ENCODE measurements at places on chromosomes 3 and 15.

DNA sequence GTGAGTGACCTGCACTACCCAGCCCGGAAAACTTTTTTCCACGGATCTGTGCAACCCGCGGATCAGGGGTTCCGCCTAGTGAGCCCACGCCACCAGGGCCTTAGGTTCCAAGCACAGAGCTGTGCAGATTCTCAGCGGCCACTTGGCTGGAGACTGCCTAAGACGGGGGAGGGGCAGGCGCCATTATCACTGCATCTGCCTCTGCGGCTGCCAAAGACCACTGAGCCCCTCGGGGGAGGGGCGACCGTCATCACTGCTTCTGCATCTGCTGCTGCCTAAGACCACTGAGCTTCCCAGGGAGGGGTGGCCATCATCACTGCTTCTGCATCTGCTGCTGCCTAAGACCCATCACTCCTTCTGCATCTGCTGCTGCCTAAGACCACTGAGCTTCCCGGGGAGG lies 460.2 kb downstream of the OCA2 start:
- no peak for DNase-seq

- no peak for DNase-seq
Measured at GRCh38 chr3:108388136-108389132, 92.1 kb downstream of the HHLA2 start.

- DNase-seq: no peak
Measured at GRCh38 chr15:76976572-76977270, 18.2 kb upstream of the PSTPIP1 start.

DNA sequence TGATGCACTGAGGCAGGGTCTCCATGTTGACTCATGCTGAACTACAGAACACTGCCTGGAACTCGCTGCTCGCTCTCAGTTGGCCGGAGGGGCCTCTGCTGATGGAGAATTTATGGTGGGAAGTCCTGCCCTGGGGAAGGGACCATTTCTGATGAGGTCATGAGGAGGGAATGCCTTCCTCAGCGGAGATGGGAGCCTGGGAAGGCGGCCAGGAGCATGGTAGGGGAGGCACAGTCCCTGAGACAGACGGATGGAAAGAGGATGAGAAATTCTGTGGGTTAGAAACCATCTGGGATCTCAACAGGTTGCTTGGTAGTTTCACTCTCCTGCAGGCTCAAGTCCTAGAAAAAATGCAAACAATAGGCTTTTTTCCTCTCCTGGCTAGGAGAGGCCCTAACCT lies 56.8 kb upstream of the TPM1 start:
- DNase-seq: no peak

- DNase-seq: no peak
Measured at GRCh38 chr3:193446965-193447602, 68.5 kb upstream of the ATP13A5 start.

DNA sequence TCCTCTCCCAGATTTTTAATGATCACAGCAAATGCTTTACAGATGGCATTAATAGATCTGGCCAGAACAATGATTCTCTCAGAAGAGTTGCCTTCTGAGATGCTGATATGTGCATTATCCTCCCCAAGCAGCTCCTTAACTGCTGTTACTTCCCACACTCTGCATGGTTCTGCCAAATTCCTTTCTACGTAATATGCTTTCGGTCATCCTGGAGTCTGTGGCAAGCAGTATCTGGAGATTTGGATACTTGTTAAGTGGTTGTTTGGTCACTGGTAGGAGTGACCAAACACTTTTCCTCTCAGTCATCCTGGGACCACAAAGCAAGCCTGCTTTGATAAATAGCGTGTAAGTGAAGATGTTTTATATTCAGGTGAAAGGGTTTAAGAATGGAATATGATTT lies 71.1 kb upstream of the CCNL1 start:
- no peak for DNase-seq

DNA sequence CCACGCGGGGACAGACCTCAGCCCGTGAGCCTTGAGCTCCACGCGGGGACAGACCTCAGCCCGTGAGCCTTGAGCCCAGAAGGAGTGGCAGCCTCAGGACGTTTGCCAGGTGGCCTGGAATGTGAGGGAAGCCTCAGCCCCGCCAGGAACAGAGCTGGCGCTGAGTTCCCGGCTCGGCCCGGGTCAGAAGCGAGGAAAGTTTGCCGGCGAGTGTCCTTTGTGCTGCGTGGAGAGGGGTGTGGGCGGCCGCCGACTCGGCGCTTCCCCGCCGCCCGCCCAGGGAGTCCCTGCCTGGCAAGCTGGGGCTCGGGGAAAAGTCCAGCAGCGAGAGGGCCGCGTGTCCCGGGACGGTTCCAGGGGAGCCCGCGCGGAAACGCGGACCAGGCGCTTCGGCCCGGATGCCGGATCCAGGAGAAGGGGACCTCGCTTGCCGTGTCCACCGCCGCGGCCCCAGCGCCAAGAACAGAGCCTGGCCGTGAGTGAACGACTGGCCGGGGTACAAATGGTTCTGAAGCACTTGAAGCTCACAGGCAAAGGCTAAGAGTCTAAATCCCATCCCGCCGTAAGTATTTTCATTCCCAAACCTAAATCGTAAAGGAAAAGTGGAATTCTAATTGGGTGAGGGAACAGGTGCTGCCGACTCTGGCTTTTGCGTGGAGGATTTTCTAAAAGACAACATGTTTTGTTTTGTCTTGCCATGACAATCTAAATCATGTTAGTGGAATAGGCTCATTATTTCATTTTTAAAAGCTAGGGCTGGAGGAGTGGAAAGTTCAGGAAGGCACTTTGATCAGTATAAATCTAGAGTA lies 1.7 kb downstream of the LRRN1 start:
- DNase-seq: peak; percentile 54

DNA sequence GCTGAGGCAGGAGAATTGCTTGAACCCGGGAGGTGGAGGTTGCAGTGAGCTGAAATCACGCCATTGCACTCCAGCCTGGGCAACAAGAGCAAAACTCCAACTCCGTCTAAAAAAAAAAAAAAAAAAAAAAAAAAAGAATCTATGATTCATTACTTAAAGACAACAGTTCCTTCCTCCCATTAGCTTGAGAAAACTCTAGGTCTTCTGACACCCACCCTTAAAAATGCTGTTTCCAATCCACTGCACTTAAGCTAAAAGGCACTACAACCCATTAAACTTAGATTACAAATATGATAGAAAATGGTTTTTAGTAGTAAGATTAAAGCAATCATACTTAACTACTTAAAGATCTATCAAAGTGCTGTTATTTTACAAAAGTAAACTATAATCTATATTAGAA lies 40.0 kb upstream of the BHLHE40 start:
- DNase-seq: no peak

- DNase-seq: no peak
Measured at GRCh38 chr3:192332386-192333291, 394.7 kb downstream of the FGF12 start.

DNA sequence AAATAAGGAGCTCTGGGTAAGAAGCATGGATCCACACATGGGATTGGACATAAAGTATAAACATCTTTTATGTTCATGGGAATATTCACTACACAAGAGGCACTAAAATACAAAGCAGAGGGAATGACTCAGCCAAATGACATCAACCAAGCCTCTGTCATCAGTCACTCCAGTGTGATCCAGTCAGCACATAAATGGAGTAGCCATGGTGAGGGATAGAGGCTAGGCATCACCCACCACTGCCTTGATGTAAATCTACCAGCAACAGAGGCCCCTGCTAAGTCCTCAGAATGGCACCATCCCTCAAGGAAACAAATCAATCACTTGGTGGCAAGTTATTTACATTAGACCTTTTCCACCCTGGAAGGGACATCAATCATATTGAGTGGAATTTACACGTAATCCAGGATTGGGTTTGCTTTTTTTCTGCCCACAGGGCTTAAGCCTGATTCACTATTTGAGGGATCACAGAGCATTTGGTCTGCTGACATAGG lies 27.2 kb downstream of the VEPH1 start:
- no peak for DNase-seq

DNA sequence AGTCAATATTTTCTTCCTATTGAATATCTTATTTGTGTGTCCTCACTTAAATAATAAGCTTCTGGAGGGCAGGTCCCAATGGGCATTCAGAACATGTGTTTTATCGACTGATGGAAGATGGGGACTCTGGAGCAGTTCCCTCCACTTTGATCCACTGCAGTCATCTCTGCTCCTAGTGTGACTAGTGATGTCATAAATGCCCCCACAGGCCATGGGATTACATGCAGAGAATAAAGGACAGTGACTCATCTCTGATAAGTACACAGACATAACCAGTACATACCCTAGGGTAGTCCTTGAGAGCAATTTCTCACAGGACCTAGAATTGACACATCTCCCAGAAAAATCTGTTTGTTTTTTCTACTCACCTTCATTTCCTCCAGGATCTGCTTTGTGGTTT lies 49.4 kb upstream of the FMN1 start:
- no peak for DNase-seq

- no peak for DNase-seq
Measured at GRCh38 chr3:135539351-135539750, 426.2 kb upstream of the PPP2R3A start.

- no peak for DNase-seq
Measured at GRCh38 chr3:33932010-33932764, 133.8 kb downstream of the PDCD6IP start.

DNA sequence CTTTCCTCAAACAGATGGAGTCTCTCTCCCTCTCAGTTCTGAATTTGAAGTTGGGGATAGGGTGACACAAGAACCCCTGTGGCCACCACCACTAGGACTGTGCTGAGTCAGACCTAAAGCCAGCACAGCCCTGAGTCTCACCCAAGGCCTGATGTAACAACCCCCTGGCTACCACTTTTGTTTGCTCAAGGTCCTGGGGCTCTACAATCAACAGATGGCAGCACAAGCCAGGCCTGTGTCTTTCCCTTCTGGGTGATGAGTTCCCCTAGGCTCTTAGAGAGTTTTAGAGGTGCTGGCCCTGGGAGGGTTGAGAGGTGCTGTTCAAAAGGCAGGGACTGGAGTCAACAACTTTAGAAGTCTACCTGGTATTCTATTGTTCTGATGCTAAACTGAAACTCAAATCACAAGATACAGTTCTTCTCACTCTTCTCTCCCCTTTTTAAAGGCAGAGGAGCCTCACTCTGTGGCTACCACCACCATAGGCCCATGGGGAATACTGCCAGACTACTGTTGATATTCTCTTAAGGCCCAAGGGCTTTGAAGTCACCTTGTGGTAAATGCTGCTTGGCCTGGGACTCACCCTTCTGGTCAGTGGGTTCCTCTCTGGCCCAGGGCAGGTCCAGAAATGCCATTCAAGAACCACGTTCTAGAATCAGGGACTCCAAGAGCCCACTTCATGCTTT lies 6.5 kb downstream of the OR5K4 start:
- DNase-seq: no peak

GRCh38 chr3:194945508-194945907 lies 259.8 kb downstream of the FAM43A start:
- DNase-seq: no peak

DNA sequence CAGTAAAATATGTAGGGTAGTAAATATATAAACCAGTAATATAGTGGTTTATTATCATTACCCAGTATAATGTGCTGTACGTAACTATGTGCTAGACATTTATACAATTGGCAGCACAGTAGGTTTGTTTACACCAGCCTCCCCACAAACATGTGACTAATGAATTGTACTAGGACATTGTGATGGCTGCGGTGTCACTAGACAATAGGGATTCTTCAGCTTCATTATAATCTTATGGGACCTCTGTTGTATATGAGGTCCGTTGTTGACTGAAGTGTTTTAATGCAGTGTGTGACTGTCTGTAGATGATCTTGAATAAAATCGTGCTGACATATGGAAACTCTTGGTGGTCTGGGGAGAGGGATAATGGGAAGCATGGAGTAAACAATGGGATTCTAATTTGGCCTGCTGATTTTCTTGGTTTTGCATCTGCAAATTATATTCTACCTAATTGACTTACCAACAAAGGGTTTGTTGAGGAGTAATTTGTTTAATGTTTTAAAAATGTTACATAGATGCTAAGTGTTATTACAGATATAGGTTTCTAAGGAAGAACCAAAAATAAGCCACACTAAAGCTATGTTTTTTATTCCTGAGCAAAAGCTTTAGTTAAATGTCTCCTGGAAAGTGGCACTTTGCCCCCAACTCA lies 496.5 kb upstream of the TBL1XR1 start:
- DNase-seq: peak; percentile 39

GRCh38 chr3:13414040-13414729 lies 5.9 kb downstream of the NUP210 start:
- peak; percentile 25 for DNase-seq

DNA sequence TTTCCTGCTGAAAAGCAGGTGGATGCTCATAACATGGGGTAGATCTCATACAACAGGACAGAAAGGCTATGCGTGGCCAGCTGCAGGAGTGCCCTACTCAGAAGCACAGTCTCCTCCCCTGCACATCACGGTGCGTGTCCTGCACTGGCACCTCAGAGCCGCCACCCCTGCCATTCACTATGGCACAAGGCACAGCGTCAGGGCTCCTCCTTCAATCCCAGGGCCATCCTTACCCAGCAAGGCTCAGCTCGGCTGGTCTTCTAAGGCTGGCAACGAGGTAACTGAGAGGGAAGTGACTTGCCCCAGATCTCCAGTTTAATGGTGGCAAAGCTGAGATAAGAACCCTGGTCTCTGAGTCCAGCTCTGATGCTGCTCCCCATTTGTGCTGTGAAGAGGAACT lies 97.1 kb downstream of the CPN2 start:
- DNase-seq: no peak

GRCh38 chr3:46566040-46566641 lies at the start of gene LRRC2:
TSS of gene LRRC2 (minus strand) at chr3:46566302. CDS start at chr3:46551591, 14,711 bp downstream.
- DNase-seq: peak; percentile 86

DNA sequence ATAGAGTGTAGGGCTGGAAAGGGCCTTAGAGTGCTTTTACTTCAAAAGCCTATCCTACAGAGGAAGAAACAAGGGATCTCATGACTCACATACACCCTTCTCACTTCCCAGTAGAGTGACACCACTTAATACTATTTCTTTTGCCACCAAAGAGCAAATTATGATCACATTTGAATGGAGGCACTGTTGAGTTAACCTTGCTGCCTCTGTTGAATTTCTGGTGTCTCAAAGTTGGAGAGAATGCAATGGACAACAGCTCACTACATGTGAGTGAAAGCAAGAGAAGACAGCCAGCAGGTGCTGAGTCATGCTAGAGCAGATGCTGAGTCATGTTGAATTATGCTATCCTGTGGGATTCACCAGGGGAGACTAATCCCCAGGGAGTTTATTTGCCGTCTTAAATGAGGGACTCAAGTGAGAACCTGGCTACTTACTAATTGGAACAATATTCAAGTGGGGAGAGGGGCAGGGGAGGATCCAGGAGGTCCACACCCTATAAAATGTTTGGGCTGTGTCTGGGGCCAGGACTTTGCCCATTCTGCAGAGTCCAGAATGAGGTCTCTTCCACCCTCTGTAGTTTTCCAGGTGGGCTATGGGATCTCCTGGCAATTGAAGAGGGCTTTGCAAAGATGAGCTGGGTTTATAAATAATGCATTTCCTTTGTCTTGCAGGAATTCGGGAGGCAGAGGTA lies 35.8 kb downstream of the ST8SIA2 start:
- DNase-seq: no peak

DNA sequence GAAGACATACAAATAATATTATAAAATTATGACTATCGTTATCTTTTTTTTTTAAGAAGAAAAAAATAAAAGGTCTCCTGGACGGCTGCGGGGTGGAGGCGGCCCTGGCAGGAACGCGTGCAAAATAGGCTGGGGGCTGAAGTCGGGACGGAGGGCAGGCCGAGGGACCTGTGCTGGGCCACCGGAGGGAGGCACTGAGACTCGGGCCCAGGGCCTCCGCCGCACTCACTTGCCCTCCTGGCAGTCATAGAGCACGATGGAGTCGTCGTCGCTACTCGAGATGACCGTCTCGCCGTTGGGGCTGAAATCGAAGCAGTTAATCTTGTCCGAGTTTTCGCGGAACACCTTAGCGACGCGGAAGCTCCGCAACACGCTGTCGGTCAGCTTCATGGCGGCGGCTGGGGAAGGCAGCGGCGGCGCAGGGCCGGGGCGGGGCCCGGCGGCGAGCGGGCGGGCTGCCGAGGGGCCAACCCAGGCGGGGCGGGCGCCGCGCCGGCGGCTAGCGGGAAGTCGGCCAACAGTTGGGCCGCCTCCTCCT lies 408 bp downstream of the WDR82 start:
- no peak for DNase-seq
